ENCODE measurements at places on chromosomes 2 and 18.

GRCh38 chr2:47607680-47608061 is 175.3 kb upstream of the MSH6 start:
- no peak for DNase-seq

DNA sequence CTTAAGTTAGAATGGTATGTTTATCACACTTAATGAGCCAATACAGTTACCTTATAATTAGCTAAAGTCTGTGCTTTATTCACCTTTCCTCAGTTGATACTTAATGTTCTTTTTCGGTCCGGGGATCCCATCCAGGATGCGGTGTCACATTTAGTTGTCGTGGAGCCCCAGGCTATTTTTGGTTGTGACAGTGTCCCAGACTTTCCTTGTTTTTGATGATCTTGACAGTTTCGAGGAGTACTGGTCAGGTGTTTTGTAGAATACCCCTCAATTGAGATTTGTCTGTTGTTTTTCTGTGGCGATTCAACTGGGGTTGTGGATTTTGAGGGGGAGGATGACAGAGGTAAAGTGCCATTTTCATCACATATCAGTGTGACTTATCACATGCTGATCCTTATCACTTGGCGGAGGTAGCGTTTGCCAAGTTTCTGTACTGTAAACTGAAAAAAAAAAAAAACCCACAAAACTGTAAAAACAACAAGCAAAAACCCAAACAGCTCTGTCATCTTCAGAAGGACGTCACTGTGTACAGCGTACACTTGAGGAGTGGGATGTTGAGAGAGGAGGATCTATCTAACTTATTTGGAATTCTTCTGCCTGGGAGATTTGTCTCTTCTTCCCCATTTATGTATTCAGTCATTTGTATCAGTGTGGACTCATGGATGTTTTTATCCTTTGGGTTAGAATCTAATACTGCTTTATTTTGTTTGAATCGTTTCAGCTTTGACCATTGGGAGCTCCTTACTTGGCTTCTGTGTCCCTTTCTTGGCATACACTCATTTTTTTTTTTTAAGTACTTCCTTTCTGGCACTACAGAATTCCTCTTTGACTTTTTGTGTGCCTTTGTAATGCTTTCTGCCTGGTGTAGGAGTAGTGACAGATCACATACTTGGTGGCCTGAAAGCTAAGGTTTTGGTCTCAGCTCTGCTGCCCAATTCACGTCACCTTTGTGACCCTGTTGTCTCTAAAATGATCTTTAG is 68.1 kb downstream of the FMNL2 start:
- DNase-seq = no peak

GRCh38 chr18:43751835-43752234 is 474.5 kb upstream of the SYT4 start:
- DNase-seq = no peak

DNA sequence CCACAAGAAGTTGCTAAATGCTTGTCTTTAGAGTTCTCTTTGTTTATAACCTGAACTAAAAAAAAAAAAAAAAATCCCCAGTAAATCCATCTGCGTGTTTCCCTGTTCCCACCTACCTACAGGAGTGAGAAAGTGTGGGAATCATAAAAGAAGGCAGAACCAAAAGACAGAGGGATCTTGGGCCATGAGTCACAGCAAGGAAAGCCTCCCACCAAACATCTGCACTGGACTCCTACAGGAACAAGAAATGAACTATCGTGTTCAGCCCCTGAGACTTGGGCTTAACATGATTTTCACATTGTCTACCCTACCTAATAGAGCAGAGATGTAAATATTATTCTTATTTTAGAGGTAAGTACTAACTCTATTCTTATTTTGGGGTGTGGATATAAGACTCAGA is 1761.2 kb upstream of the CELF4 start:
- no peak for DNase-seq

- no peak for DNase-seq
These were observed 15.7 kb downstream of the COA5 start for GRCh38 chr2:98592565-98592964.

DNA sequence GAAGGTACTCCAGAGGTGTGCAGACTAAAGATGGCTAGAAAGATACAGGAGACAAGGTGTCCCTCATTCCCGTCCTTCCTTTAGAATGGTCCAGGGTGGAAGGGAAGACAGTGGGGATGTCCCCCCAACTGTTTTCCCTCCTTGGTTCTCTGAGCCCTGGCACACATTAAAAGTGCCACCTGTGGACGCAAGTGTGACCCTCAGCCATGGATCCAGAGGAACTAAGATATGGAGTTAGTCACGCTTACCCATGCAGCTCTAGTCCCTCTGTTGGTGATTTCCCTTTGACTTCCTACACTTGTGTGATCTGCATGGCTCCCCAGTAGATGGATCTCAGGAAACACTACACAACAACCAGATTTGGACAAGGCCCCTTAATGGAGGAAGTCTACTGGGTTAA is 113.1 kb upstream of the SRD5A2 start:
- DNase-seq = no peak

GRCh38 chr2:99571954-99572353 is 82.1 kb upstream of the REV1 start:
- DNase-seq = no peak

DNA sequence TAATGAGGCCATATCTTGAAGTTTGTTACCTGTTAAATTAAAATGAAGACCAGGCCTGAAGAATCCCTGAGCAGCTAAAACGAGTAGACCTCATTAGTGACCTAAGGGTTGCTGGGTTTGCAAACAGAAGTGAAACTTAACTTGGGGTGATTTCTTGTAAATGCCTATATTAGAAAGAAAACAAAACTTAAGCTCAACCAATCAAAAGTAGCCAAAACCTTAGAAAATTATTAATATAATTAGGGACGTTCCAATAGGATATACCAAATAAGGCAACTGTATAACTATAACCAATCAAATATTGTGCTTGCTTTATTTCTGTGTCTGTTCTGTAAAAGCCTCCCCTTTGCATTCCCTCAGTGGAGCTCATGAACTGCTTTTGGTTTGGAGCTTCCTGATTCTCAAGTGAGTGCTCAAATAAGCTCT is 137.9 kb upstream of the VRK2 start:
- DNase-seq = no peak

GRCh38 chr2:186130748-186131641 is 355.1 kb upstream of the ZC3H15 start:
- no peak for DNase-seq

DNA sequence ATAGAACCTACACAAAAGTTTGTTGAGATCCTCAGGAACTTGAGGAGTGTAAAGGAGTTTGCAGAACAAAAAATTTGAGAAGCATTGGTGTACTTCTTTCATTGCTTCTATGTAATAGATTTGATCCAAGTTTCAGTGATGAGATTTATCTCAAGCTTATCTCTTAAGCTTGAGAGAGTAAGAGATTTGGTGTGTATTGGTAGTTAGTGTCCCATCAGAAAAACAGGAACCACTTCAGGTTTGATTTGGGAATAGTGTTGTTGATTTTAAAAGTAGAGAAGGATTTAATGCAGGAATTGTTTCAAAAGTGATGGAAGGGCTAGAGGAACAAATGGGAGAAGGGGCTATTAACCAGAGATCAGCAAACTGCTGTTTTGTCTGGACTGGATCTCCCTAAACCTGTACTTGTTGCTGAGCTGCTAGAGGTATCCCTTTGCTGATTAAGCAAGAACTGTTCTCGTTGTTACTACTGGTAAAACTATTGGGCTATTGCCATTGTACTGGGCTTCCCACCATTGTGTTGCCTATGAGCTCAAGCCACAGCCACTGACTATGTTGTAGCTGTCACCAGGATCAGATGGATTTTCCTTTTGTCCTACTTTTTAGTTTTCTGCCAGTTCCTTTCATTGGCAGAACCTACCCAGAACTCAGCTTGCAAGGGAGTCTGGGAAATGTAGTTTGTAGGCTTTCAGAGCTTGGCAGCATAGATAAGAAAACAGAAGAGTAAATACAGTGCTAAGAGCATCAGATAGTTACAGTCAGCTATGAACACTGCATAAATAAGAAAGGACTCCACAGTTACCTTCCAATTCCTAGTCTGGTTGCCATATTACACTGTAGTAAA is 39.3 kb downstream of the RAB10 start:
- DNase-seq = no peak

GRCh38 chr2:218444692-218445357 is 25.9 kb downstream of the VIL1 start:
- no peak for DNase-seq

DNA sequence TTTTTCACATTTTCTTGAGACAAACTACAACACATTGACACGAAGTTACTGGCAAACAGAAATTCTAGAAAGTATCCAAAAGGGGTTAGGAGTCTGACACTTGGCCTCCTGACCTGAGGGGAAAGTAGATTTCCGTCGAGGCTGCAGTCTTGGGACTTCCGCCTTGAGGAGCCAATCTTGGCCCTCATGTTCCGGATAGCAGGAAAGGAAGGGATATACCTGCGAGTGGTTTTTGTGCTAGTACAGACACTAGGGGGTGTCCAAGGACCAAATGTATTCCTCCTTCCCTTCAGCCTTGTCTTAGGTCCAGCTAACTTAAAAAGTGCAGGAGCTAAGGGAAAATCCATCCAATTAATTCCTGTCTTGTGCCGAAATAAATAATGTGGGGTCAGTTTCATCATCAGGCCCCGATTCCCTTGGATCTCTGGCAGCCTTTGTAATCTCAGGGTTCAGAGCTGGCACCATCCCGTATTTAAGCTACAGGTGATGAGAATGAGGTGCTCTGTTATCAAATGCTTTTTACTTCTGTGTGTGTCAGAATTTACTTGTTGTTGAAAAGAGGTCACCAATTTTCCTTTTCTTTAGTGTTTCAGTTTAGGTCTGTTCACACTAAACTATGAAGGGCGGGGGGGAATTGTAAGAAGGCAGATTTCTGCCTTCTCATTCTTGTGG is 330.2 kb upstream of the FANCL start:
- DNase-seq = peak; percentile 43

- no peak for DNase-seq
These were observed 21.1 kb downstream of the CPS1 start for GRCh38 chr2:210577263-210578071.

DNA sequence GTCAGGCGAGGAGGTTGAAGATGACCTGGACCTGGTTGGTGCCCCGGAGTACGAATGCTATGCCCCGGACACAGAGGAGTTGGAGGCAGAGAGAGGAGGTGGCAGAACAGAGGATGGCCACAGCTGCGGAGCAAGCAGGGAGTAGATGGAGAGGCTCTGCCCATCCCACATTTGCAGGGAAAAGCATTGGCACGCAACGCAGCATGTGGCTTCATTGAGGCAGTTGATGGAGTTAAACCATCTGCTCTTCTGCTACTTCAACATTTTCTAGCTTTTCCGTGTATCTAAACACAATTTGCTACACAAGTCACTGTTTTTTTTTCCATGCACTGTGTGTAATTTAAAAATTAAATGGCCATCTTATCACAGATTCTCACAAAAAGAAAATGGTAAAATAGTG is 11.8 kb downstream of the RBFA start:
- DNase-seq = no peak

DNA sequence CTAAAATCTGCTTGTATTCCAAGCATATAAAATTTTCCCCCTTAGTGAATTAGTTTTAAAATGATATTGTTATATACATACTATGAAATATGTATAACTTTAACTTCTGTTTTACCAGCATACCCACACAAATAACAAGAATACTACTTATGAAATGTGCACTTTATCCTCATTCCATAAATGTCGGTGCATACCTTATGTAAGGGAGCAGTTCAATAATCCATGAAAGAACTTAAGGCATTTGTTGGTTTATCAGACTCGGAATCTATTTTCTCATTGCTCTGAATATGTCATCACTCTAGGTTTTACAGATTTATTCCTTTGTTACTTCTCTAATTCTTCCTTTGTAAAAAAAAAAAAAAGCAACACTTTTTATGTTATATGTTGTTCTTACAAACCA is 12.5 kb upstream of the MFF start:
- no peak for DNase-seq

GRCh38 chr2:74448771-74449170 is 6.1 kb upstream of the INO80B start:
- DNase-seq = no peak

- DNase-seq = peak; percentile 33
These were observed 45.5 kb upstream of the SCN7A start for GRCh38 chr2:166539340-166540162.

- DNase-seq = peak; percentile 30
These were observed 14.7 kb downstream of the CROCC2 start for GRCh38 chr2:240920783-240921231.

DNA sequence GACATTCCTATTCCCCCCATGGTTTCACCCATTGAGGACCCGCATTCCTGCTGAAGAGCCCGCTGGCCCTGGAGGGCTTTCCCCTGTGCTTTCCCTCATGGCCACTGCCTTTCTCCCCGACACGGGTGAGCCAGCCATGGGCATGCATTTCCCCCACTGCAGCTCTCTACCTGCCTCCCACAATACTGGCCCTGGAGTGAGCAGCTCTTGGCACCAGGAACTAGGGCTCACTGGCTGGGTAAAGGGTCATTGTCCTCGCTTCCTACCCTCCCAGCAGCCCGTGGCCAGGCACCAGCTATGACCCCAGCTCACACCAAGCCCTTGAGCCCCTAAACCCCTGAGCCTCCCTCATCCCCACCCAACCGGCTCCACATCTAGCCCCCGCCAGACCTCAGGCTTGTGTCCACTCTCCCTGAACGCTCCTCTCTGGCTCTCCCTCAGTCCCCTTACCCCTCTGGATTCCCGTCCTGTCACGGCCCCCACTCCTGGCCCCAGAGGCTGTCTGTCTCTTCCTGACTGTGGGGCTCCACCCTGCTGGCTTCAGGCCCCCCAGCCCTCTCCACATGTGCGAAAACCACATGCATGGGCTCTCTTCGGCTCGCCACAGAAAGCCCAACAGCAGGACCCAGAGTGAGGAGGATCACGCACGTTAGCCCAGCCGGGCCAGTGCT is 199.8 kb downstream of the ZFP36L2 start:
- DNase-seq = peak; percentile 61

- no peak for DNase-seq
These were observed 157.1 kb downstream of the PXDN start for GRCh38 chr2:1586923-1587840.

DNA sequence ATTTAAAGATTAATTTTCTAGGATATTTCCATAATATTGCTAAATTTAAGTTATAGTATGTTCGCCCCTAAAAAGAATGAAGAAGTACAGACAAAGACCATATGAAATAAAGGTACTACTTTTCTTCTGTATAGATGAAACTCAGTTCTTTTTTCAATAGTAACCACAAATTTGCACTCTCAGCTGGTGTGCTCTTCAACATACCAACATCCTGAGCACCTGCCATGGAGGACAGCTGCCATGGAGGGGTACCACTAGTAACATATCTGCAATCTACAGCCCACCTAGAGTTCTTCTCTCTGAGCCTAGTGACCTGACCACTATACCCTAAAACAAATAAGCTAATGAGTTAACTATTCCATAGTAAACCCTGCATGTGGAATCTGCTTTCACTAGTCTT is 36.8 kb upstream of the ERCC3 start:
- no peak for DNase-seq

All from left hindlimb (tissue), 1 donor.